Activated CD4-positive, alpha-beta T cell treated with anti-CD3 and anti-CD28 coated beads, Interleukin-2, amount 10 ng/mL, durations not matched to agents 7 days and 5 days (primary cell): ENCODE measurements at places on chromosomes 3 and 15. TPM values are rescaled to one million over a fixed set of nuclear protein-coding genes. Genes with fewer than 3 reads are reported as not detected.

Gene CPN2
- not detected for total RNA-seq

Gene NCK1
- 48.5 TPM for total RNA-seq

Gene CFAP91
- total RNA-seq, result not detected

Gene GJD2
- total RNA-seq, result not detected

Gene IL1RAP
- 7.2 TPM for total RNA-seq

Gene AMOTL2
- not detected for total RNA-seq

Gene TIGIT
- total RNA-seq, result 7.0 TPM

Gene SYNM
- 0.08 TPM for total RNA-seq

Gene IQCF5
- not detected for total RNA-seq

Gene CACNA2D3
- total RNA-seq, result not detected

Gene CHRM5
- not detected for total RNA-seq

Gene ARPIN
- not detected for total RNA-seq

Gene NFKBIZ
- 33.7 TPM for total RNA-seq

Gene MFGE8
- 57.9 TPM for total RNA-seq

Gene BLM
- total RNA-seq, result 57.7 TPM

Gene TRIM42
- not detected for total RNA-seq

Gene GOLGA6D
- total RNA-seq, result not detected

Gene HTR3E
- total RNA-seq, result not detected

Gene ITIH1
- not detected for total RNA-seq

Gene TIMP4
- not detected for total RNA-seq

Gene GOLGA8T
- not detected for total RNA-seq
